Hepatic stellate cell (primary cell): ENCODE measurements at places on chromosomes 6 and 20.
A peak's percentile ranks its signal among the peaks of the same experiment; 100 is the strongest.

- no peak for DNase-seq
Observed at GRCh38 chr6:170160031-170160627, 130.7 kb downstream of the DLL1 start.

GRCh38 chr6:136752554-136752953 lies 39.7 kb downstream of the MAP3K5 start:
- DNase-seq, result no peak

DNA sequence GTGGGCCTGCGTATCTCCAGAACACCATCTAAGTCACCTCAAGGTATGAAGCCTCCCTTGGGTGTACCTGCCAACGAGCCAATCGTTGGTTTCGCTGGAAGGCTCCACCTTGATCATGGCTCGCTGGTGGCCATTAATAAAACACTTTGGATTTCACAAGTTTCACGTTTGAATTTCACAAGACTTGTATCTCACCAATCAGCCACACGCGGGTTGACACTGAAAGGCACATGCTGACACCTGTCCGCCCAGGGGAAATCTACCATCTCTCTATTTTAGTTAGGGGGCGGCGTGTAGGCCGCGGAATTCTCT lies 586 bp upstream of the HMGA1 start:
- DNase-seq, result no peak

DNA sequence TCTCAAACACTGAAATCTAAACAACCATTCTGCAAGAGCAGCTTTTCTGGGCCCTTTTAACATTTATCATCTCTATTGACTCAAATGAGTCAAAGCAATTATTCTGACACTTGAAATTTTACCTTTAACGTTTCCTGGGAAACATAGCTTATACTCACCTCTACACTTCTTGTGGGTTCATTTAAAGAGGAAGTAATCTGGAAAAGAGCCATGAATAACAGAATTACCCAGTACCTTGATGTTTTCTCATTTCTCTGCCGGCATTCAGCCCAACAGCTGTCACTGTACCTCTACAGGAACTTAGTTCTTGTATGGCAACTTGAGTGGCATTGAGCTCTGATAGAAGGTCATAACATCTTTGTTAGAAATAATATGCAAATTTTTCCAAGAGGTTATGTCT lies 272.2 kb downstream of the KCNQ5 start:
- DNase-seq, result no peak

DNA sequence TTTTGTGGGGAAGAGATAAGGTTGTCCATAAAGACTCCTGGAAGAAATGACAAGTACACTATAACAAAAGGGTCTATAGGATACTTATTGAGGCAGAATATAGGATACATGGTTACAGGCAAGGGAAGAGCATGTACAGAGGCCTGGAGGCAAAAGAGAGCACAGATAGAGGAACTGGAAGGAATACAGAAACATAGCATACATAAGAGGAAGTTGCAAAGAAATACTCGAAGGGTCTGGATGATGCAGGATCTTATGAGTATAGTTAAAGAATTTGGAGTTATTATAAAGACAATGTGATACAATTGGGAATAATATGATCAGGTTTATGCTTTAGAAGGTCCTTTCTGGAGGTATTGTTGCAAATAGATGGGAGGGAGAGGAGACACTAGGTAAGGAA lies 592.7 kb upstream of the POU3F2 start:
- DNase-seq, result no peak

GRCh38 chr20:19922716-19923115 lies 94.4 kb upstream of the NAA20 start:
- no peak for DNase-seq

- no peak for DNase-seq
Observed at GRCh38 chr6:35723587-35723986, 13.2 kb upstream of the ARMC12 start.

- DNase-seq, result no peak
Observed at GRCh38 chr6:101490857-101491256, 97.3 kb downstream of the GRIK2 start.

- DNase-seq, result peak; percentile 29
Observed at GRCh38 chr6:116561377-116562018, 7.9 kb downstream of the CALHM4 start.

DNA sequence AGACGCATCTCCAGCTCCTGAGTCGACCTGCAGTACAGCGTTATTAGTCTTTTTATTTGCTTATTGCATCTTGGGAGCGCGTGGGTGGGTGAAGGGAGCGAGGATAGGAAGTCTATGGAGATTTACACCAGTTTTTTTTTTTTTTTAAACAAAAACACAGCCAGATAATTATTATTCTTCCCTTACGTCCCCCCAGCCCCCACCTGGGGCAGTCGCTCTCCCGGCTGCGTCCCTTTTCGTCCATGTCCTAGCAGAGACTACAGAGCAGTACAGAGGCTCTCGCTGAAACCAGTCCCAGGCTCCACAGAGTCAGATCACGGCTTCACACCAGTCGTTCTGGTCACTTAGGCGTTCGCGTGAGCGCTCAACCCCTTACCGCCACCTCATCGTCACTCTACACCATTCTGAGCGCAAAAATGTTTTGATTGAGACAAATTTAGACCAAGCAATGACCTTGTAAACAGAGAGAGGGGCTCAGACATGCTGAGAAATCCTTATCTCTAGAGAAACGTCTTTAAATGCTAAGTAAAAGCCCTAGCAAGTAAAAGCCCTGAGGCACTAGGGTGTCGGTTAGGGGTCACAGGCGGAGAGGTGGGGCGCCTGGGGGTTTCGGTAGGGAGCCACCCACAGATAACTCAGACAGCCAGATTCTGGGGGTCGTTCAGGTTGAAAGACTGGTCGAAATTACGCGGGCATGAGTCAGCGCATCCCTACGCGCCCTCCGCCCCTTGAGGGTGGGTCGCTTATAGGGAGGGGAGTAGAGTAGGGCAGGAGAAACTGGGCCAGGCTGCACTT lies 975 bp upstream of the PPT2 start:
- DNase-seq, result peak; percentile 61

GRCh38 chr20:32098786-32099185 lies 10.7 kb upstream of the TM9SF4 start:
- DNase-seq, result no peak

GRCh38 chr6:65745614-65746013 lies 38.6 kb upstream of the EYS start:
- DNase-seq, result no peak

- no peak for DNase-seq
Observed at GRCh38 chr6:97128507-97128906, 154.5 kb downstream of the MMS22L start.

DNA sequence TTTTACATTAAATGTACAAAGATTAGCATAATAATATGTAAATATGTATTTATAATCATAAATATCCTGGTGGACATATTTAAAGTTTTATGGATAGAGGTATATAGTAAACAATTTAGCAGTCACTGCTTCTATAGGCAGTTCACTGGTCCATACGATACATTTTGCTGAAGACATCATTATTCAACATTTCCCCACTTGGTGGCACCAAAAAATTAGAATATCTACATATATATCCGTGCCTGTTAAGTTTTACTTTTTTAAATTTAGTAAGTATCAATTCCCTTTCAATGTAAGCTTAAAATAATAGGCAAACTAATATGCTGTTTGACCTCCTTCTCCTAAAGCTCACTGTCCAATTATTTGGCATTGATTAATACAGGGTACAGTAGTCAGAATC lies 64.2 kb downstream of the LMBRD1 start:
- DNase-seq, result no peak

DNA sequence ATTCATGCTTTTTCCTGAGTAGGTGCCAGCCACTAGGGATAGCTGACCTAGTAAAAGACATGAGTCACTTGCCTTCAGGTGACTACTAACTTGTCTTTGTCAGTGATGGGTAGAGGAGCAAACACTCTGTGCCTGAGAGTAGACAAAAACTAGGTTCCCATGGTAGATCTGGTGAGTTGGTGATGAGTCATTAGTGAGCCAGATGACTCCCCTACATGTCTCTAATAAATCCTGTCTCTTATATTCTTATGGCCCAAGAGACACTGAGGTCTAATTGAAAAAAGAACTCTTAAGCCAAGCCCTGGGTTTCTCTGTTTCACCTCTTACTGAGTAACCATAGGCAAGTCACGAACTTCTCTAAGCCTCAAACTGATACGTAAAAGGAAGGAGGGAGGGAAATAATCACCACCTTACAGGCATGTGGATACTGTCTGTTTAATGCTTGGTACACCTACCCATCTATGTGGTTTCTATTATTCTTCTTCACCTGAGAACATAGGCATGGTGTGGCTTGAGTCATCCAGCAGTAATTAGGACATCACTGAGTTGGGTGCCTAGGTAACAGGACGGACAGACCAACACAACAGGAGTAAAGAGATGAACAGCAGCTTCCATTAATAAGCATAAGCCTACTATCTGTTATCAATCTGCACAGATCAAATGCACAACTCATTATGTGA lies 20.3 kb downstream of the TTPAL start:
- peak; percentile 50 for DNase-seq

DNA sequence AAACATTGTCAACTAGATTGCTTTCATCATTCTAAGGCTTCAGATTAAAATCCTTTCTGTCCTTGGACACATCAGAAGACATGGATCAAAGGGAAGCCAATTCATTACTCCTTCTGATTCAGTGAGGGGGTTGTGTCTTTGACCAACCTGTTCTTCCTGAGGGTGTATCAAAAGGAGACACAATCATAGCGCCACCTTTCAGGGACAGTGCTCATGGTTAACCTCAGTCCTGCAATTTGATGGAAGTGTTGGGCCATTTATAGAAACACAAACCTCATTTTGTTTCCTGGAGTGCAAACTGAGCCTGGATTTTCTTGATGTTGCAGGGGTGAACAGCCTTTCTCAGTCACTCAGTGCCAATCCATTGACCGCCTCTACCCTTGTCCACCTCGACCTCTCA lies 163.9 kb upstream of the SCGN start:
- no peak for DNase-seq

- no peak for DNase-seq
Observed at GRCh38 chr6:84066536-84066935, 33.0 kb downstream of the MRAP2 start.

GRCh38 chr20:37406010-37406998 lies 60.4 kb downstream of the SRC start:
- DNase-seq, result peak; percentile 75

DNA sequence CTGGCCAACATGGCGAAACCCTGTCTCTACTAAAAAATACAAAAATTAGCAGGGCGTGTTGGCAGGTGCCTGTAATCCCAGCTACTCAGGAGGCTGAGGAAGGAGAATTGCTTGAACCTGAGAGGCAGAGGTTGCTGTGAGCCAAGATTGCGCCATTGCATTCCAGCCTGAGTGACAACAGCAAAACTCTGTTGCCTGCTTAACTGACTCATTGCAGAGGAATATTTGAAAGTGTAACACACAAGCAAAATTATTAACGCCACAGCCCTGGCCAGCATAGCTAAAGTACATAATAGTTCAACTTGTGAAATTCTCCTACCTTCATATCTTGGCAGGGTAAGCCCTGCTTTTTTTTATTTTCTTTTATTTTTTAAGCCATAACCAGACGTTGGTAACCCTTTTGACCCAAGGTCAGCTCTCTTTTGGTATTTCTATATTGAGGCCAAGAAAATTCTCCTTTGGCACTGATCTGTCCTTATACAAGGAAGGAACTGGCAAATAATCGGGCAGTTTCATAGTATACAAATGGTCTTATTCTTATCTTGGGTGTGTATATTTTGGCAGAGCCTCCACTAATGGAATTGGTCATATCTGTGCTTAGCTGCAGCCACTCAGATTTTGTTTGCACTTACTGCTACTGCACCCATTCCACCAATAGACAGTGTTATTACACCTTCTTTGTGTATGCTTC lies 4.0 kb upstream of the ADGRF5 start:
- no peak for DNase-seq

- DNase-seq, result peak; percentile 94
Observed at GRCh38 chr6:44041461-44042260, 85.6 kb downstream of the MRPL14 start.

- DNase-seq, result no peak
Observed at GRCh38 chr20:31987744-31988143, 19.8 kb downstream of the XKR7 start.

DNA sequence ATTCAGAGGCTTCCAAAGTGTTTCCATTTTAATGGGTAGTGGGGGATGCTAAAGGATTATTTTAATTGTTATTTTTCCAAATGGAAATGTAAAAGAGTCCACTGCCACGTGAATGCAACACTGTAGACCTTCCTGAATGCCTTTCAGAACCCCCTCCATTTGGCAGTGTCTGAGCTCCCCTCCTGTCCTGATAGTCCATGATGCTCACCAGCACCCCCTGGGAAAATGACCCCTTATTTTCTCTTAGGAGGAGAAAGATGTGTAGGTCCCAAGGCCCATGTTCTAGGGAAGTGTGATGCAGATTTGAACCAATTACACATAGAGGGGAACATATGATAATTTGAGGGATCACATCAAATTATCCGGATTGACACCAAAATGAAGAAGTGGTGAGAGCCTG lies 46.8 kb upstream of the SH3BGRL2 start:
- no peak for DNase-seq

GRCh38 chr6:14142511-14143223 lies 25.1 kb downstream of the CD83 start:
- no peak for DNase-seq

DNA sequence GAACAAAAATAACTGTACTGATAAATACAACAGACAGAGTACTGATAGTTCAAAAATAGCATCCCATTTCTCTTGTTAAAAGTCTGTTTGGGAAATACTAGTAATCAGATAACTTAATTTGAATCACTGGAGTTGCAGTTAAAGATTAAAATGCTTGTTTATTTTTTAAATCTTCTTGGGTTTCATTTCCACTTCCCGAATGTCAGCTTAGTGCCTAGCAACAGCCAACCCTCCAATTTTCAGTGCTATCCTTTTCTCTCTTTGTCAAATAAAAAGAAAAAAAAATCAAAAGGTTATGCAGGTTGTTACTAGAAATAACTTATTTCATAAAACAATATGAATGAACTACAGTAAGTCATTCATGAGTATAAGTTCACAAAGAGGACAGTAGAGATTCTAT lies 257.7 kb upstream of the STXBP5 start:
- DNase-seq, result no peak

DNA sequence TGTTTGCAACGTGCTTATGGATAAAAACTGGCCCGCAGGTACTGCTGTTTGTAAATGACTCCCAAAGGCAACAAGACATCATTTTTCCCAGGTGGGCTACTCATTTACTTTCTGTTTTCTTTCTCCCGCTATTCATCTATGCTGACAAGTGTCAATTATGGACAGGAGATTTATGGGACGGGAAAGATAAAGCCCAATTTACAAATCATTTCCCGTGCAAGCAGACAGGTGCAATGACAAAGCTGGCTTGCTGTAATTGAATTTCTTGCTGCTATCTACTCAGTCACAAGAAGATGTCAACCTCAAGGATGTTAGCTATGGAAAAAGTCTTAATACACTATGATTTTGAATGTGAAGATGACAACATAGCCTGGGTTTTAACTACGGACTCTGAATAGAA lies 125.5 kb downstream of the EPHA7 start:
- no peak for DNase-seq

GRCh38 chr6:97459986-97460385 lies 177.0 kb upstream of the MMS22L start:
- DNase-seq, result no peak
